ENCODE measurements at places on chromosomes 12 and 14. TPM values are rescaled to one million over a fixed set of nuclear protein-coding genes. Genes with fewer than 3 reads are reported as not detected.

- DNase-seq = no peak
These were observed 48.1 kb upstream of the OTX2 start for GRCh38 chr14:56858422-56858821.

DNA sequence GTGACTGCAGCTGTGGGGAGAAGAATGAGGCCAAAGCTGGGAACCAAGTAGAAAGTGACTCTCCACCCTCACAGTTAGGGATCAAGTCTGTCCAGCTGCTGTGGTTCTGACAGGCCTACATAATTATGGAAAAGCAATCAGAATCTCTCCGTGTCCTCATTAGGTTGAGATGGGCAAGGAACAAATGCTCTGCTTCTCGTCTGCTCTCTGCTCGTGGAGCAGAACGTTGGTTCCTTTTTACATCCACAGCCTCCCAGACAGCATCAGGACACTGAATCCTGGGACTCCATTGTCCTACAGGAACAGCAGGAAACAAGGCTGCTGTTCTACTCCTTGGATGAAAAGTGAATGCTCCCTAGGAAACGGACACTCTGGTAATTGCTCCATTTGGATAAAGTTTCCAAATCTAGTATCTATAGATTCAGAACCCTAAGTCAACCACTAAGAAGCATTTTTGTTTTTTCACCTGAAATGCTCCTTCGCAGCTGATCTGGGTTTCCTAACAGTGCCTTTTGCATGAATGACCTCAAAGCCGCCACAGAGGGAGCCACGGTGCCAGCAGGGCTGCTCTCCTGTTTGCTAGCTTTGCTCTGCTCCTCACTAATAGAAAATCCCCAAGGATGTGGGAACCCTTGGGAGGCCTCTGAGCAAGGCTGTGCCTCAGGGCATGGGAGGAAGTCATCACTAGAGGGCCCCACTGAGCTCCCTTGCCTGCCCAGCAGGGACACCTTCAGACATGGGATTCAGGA is 102.0 kb downstream of the EGLN3 start:
- DNase-seq = peak; percentile 77

- no peak for DNase-seq
These were observed 93.6 kb downstream of the DIP2B start for GRCh38 chr12:50598321-50598862.

GRCh38 chr12:99367181-99367580 is 280.4 kb upstream of the GARIN6 start:
- no peak for DNase-seq

The KRT6B gene
- total RNA-seq = not detected

The TSPAN19 gene
- not detected for total RNA-seq

- DNase-seq = no peak
These were observed 137.9 kb upstream of the ATP2B1 start for GRCh38 chr12:89846473-89847055.

DNA sequence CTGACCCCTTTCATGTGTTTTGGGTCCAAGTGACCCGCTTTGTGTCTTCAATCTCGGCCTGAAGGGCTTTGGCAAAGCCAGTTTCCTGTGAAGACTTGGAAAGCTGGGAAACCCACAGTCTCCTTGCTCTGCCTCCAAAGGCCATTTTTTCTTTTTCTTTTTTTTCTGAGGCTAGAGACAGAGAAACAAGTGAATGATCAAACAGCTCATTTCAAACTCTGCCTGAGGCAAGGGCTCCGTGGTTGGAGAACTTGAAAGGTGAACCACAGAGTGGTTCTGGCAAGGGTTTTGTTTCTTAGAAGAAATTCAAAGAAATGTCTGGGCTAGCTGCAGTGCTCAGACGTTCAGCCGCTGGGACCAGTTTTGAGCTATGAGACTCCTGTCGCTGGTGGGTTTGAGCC is 62.7 kb downstream of the ERH start:
- no peak for DNase-seq

The SYT10 gene
- not detected for total RNA-seq

DNA sequence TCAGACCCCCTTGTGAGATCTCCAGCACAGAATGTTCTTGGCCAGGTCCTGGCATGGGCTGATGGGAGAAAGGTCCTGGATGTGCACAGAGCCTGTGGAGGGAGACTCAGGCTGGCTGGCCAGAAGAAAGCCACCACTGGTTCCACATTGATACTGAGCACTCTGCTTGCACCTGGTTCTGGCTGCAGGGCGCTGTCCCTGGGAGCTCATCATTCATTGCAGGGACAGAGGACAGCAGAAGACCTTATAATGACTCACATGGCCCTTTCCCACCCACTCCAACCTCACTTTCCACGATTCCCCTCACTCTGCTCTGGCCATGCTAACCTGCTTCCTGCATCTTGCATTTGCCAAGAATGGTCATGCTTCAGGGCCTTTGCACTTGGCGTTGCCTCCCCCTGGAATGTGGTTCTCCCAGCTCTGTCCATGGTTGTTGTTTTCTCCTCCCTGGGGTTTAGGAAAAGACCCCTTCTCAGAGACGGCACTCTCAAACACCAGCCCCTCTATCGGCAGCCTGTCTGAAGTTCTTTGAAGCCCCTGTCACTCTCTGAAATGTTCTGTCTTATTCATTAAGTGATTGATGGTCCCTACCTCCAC is 10.3 kb downstream of the KRT7 start:
- no peak for DNase-seq

The FOXA1 gene
- total RNA-seq = 0.23 TPM

DNA sequence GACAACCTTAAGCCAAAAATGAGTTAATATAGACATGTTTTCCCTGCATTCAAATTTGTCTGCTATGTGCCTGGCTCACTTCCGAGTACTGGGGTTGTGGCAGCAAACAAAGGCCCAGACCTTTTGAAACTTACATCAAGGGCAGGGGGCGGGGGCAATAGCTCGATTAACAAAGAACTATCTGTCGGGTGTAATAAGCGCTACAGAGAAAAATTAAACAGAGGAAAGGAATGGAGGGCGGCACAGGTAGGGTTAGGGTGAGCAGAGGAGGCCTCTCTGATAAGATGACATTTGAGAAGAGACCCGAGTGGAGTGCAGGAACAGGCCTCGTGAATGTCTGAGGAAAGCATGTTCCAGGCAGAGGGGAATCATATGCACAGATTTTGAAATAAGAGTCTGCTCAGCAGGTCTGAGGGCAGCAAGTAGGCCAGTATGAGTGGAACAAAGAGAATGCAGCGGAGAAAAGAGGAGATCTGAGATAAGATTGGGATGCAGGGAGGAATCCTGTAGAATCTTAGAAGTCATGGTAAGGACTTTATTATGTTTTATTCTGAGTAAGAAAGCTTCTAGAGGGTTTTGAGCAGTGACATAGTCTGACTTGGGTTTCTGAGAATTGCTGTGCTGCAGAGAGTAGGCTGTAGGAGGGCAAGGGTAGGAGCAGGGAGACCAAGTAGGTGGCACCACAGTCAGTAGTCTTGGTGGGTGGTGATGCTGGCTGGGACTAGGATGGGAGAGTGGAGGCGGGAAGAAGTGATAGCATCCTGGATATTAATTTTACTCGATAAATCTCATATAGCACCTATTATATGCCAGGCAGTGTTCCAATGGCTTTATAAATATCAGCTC is 52.6 kb downstream of the BICDL1 start:
- DNase-seq = no peak

DNA sequence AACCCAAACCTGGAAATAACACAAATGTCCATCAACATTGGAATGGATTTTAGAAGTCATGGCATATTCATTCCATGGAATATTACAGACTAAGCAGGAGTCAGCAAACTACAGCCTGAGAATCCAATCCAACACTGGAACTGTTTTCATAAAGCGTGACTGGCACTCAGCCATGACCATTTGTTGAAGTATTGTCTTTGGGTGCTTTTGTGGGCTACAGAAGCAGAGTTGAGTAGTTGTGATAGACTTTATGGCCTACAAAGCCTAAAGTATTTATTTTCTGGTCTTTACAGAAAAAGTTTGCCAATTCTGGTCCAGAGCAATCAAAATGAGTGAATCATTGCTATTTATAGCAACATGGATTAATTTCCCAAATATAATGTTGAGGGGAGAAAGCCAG is 34.5 kb upstream of the FRS2 start:
- no peak for DNase-seq

- no peak for DNase-seq
These were observed 6.4 kb downstream of the TNS2 start for GRCh38 chr12:53056296-53056695.

DNA sequence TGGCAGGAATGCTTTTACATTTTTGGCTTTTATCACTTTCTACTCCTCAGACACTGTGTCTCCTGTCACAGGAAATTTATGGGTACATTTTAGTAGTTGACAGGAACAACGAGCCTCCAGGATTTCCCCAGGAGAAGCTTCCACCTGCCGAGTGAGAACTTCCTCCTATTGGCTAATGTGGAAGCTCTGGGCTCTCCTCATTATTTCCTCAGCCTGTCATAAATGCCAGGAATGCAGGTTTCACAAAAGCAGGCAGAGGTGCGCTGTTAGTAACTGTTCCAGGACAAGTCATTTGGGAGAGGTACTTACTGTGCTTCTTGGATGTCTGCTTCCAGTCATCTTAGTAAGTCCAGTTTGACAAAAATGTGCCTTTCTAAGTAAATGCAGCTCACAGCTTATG is 19.1 kb upstream of the DCP1B start:
- DNase-seq = no peak

DNA sequence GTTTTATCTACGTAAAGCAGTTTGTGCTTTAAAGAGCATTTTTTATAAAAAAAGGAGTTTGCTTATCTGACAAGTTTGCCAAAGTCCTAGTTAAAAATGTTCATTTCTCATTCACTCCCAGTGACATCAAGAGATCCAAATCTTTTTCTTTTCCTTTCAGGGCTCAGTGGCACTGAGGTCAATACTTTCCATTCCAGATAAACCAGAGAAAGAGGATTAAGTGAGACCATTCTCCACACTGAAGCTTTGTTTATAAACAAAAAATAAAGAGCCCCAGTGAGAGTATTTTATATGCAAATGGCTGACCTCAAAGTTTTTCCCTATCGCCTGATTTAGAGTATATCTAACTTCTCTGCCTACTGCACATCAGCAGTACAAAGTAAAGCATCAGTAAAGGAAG is 199.8 kb downstream of the ALG10B start:
- no peak for DNase-seq

The FAM90A1 gene
- 0.19 TPM for total RNA-seq

GRCh38 chr12:54199034-54199433 is 10.2 kb upstream of the SMUG1 start:
- peak; percentile 13 for DNase-seq

GRCh38 chr12:79329933-79330332 is 360.8 kb downstream of the PAWR start:
- DNase-seq = no peak

GRCh38 chr12:39368891-39369290 is 74.0 kb downstream of the KIF21A start:
- no peak for DNase-seq

DNA sequence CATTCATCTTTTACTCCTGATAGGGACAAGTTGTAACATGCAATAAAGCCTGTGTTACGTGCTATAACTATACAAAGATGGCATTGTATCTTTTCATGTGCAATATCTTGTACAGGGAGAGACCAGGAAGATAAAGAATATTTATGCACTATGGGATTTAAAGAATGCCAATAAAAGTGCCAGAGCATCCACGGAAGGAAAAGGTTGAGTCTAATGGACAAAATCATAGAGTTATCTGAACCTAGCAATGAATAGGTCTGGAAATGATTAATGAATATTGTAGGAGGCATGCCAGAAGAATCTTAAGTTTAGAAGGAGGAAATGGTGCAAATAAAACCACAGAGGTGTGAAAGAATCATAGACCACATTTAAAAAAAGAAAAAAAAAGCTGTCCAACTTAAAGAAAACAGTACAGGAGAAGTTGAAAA is 263.9 kb downstream of the KCNC2 start:
- no peak for DNase-seq

DNA sequence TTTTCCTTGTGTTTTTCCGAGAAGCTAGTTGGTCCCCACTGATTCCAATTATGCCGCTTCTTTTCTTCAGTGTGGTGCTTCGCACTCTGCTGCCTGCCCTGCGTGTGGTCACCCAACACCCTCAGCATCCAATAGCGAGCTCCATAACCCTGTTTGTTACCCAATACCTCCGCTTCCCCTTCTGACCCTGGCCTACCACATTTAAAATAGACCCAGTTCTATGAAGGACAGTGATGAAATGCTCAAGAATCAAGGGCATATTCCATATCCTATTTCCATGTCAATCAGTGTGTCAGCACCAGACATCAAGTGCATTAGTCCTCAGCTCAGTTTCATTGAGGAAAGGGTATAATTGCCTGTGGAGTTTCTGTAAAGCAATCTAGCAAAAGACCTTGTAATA is 9.5 kb downstream of the NDRG2 start:
- no peak for DNase-seq

DNA sequence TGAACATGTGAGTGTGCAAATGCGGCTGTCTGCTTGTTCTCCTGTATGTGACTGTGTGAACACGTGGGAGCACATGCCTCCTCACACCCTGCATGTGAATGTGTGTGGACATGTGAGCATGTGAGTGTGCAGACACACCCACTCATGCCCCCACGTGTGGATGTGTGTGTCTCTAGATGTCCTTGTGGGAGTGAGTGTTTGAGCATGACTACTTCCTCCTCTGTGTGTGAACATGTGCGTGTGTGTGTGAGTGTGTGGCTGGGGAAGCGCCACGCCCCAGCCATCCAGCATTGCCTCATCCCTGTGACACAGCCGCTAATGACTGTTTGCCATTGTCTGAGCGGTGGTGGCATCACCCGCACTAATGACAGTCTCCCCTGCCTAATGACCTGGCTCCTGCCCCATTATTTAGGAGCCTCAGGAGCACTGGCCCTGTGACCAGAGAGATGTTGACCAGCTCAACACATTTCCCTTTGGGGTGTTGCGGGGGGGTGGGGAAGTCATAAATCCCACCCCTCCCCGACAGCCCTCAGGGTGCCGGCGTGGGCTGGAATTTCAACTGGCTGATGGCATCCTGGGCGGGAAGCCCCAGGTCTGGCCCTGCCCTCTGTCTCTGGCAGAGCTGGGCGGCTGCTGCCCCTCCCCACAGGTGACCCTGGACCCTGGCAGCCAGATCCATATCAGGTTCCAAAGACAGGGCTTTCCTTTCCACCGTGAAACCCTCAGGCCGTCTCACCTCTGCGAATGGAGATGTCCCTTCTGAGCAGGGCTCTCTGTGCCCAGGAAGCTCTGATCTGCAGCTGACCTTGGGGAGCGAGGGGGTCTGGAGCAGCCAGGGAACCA is 11.5 kb upstream of the KRT80 start:
- peak; percentile 92 for DNase-seq

Measured in posterior vena cava (tissue), 2 donors.